HCEC 1CT (cell line): ENCODE measurements at places on chromosomes 6 and 20.

GRCh38 chr20:4041748-4042411 is 26.5 kb upstream of the RNF24 start:
- DNase-seq: peak; percentile 63

DNA sequence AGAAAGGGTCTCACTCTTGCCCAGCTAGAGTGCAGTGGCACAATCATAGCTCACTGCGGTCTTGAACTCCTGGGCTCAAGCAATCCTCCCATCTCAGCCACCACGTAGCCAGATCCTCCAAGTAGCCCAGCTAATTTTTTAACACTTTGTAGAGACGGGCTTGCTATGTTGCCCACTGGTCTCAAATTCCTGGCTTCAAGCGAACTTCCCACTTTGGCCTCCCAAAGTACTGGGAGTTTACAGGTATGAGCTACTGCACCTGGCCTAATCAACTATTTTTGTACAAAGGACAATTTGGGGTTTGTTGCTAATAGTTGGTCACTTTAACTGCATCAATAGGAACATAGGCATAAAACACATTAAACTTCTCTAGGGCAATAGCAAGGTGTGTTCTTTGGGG is 29.9 kb upstream of the SYNCRIP start:
- DNase-seq: no peak

- DNase-seq: no peak
Observed at GRCh38 chr6:44618371-44618770, 230.9 kb downstream of the CDC5L start.

GRCh38 chr6:52363228-52363867 is 1.4 kb downstream of the PAQR8 start:
- DNase-seq: no peak

DNA sequence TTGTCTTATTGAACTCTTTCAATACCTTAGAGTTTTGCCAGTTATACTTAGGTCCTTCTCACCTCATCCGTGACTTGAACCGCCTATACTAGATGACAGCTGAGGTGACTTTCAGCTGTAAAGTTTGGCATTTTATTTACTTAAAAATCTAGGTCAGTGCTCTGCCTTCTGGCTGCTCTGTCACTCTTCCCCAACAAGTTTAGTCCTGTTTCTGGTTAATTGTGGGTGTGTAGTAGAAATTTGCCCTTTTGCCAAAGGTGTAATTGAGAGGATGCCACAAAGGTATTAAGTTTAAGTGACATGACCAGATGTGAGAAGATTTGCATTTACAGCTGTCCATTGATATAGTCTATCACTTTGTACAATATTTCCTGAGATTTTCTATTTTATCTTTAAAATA is 106.2 kb downstream of the FARS2 start:
- no peak for DNase-seq

GRCh38 chr6:17831135-17831534 is 124.4 kb upstream of the NUP153 start:
- DNase-seq: peak; percentile 18

GRCh38 chr6:159301277-159301676 is 132.1 kb downstream of the FNDC1 start:
- no peak for DNase-seq

DNA sequence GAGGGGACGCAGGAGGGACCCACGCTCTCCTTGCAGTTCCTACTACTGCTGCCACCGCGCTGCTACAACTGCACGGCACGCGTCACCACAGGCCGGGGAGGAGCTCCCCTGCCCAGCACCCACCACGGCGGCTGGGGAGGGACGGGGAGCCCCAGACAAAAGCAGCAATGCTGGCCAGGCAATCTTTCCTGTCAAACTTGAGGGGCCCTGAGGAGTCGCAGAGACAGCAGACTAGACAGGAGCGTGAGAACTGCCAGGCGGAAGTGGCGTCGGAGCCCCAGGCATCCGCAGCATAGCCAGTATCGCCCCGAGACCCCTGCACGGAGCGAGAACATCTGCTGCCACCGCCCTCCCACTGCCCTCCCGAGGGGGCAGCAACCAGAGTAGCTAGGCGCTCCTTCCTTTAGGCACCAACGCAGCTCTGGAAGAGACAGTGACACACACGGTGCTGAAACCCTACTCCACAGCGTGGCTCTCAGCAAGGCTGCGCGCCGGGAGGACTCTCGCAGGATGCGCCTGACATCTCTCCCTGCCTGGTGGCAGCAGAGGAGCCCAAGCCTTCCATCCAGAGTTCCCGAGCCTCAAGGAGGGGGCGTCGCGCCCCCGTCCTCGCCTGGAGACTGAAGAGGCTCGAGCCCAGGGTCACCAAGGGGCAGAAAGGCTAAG is 2.2 kb downstream of the TAF4 start:
- no peak for DNase-seq

DNA sequence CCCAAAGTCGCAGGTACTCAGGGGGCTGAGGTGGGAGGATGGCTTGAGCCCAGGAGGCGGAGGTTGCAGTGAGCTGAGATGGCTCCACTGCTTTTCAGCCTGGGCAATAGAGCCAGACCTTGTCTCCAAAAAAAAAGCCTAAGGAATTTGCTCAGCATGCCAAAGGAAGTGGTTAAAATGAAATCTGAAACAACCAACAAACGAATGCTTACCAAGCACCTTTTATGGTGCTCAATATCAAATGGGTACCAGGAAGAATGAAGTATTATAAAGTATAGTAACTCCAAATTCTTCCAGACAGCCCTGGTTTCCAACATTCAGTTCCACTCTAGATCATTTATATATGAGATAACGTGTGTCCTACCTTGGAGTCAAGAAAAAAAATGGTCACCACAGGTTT is 14.0 kb downstream of the GMDS start:
- DNase-seq: peak; percentile 9

DNA sequence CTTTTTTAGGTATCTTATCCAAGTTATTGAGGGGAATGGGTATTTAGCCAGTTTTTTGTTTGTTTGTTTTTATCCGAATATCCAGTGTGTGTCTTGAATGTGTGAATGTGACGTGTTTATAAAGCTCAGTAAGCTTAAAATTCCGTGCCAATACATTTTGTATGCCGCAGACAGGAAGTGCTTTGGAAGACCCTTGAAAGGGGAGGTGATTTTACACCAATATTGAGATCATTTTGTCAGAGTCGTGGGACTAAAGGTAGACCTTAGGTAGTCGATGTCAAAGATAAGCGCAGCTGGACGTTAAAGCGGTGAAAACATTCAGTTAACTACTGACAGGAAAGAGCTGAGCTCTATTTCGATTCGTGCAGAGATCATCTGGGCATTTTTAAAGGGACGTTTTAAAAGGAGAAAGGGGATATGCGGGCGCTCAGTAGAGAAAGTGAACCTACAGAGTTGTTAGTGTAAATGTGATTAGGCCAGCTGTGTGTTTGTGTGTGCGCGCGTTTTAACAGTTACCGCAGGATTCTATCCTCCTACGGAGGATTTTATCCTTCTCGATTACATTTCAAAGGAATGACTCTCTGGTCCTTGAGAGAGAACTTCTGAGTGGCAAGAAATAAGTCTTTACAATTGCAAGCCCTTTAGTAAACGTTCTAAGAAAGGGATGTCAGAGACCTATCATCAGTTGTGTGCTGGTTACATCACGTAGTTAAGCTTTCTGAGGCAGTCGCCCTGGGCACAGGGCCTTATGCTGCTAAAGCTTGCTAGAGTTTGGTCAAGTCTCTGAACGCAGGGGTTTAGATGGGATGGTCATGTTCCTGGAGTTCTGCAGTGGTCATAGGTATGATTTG is 625 bp upstream of the ECHDC1 start:
- DNase-seq: peak; percentile 25
